ENCODE measurements at places on chromosomes 4 and X. TPM values are rescaled to one million over a fixed set of nuclear protein-coding genes. Genes with fewer than 3 reads are reported as not detected.

RNF150 gene
- total RNA-seq: 0.25 TPM

MAGEB17 gene
- total RNA-seq: not detected

UCHL1 gene
- total RNA-seq: 986 TPM

SLC2A9 gene
- 0.31 TPM for total RNA-seq

CLGN gene
- total RNA-seq: 6.6 TPM

HSPA4L gene
- total RNA-seq: 9.4 TPM

RHOXF2B gene
- not detected for total RNA-seq

RASL11B gene
- total RNA-seq: 0.08 TPM

HMGB2 gene
- 113 TPM for total RNA-seq

XG gene
- not detected for total RNA-seq

VEGFD gene
- total RNA-seq: 0.20 TPM

Data from A549 treated with Hydrocortisone at 1 μM for 4 hours (cell line).